ENCODE measurements at places on chromosomes 1 and 21.

DNA sequence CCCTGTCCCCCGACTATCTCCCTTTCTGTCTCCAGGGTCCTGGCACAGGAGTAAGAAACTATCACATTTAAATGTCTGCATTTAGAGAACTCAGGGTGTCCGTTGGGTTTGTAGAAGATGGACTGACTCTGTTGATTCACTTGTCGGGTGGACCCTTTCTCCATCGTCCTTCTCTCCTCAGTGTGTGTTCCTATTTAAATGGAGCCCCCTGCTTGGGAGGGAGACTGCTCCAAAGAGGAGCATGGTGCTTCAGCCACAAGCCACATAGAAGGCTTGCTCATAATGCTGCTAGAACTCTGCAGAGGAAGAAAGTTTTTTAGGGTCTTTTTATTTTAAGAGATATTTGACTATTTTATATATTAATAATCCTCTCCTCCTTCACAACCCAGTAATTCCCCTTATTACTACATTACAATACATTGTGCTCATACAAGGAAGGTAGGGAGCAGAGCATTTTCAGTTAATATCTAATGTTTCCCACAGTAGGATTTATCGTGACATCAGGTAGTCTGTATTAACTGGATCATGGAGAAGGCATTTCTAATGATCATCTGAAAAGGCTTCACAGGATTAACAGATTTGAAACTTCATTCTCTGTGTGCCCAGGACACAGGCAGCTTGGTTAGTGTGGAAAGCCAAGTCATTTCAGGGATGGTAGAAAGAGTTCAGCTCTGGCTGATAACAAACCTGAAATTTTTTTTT, 13.8 kb downstream of the FGGY start:
- no peak for DNase-seq

DNA sequence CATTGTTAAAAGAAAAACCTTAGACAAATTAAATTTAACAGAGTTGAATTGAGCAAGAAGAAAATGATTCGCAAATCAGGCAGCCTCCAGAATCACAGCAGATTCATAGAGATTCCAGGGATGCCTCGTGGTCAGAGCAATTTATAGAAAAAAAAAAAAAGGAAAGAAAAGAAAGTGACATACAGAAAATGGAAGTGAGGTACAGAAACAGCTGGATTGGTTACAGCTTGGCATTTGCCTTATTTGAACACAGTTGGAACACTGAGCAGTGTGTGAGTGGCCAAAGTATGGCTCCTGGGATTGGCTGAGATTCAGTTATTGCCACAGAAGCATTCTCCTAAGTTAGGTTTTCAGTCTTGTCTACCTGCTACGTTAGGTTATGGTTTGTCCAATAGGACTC, 9.1 kb upstream of the C21orf91 start:
- no peak for DNase-seq

DNA sequence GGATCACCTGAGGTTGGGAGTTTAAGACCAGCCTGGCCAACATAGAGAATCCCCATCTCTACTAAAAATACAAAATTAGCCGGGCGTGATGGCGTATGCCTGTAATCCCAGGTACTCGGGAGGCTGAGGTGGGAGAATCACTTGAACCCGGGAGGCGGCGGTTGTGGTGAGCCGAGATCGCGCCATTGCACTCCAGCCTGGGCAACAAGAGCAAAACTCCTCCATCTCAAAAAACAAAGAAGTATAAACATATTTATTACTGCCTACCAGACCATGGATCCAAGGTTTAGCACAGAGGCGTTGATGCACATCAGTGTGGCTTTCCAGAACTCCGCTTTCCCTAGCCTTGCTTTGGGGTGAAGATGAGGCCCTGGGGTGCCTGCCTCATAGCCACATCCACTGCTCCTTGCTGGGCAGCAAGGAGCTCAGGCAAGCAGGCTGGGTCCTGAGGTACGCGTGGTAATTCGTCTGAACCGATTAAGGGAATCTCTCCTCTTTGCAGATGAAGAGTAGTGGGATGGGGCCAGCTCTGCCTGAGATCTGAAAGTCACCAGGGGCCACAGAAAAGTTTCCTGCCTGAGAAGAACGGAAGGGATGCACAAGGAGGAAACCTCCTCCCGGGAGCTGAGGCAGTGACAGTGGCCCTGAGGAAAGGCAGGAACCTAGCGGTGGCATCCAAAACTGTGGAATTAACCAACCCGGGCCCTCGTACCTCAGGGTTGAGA, 52.3 kb upstream of the LBR start:
- DNase-seq, result no peak

GRCh38 chr1:229768232-229768631, 142.2 kb downstream of the URB2 start:
- DNase-seq, result no peak

- DNase-seq, result peak; percentile 24
Observed at GRCh38 chr1:205961991-205962820, 18.9 kb upstream of the SLC26A9 start.

- peak; percentile 90 for DNase-seq
Observed at GRCh38 chr1:203046984-203047630, 20.8 kb downstream of the PPFIA4 start.

GRCh38 chr1:55579332-55580001, 364.3 kb upstream of the USP24 start:
- no peak for DNase-seq

- peak; percentile 87 for DNase-seq
Observed at GRCh38 chr21:44792702-44793591, 8.7 kb downstream of the UBE2G2 start.
